ENCODE measurements at places on chromosomes 13 and 19.
A peak's percentile ranks its signal among the peaks of the same experiment; 100 is the strongest.

GRCh38 chr13:39840201-39840600 is 184.7 kb downstream of the COG6 start:
- no peaks in the 10 kb centered on the region for H3K36me3 ChIP-seq
- DNase-seq, result no peak
- H3K4me3 ChIP-seq, result no peak overlapping the region
- H3K27me3 ChIP-seq, result no peaks in the 10 kb centered on the region
- H3K27ac ChIP-seq, result no peak overlapping the region

DNA sequence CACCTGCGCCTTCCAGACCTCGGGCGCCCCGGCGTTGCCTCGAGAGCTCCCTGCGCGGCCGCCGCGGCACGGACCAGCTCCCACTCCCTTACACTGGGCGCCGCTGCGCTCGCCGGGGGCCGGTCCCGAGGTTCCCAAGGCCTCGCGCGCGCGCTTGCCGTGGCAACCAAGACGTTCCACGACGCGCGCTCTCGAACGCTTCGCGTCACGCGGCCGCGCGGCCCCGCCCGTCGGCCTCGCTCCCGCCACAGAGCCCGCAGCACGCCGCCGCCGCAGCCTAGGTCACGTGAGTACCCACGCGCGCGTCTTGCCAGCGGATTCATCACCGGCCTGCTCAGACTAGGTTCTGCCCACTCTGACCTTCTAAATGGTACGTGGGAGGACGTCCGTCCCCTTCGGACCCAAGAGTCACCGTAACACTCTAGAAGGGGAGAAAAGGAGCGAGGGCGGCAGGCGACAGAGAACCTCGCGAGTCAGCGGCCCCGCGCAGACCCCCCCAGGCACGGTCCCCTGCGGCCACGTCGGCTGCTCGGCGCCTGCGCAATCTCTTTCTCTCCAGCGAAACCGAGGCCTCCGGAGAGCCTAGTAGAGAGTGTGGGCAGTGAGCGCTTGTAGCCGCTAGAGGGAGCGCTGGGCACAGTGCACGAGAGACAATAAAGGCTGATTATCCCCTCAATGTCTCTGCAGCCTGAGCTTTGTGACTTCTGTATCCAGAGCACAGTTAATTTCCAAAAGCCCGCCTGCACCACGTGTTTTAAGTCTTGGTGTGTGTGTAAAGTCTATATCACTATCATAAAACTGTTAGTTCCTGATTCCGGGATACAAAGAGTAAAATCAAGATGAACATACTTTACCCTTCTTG is at the start of gene SPART:
Gene SPART, minus strand, starts transcription at position 173 of the 862 bp plus-strand sequence. CDS start 10,564 bp downstream, outside the sequence.
- DNase-seq, result peak; percentile 79
- no peaks in the 10 kb centered on the region for H3K36me3 ChIP-seq
- no peaks in the 10 kb centered on the region for H3K27me3 ChIP-seq
- no peak within 1 kb of the TSS for H3K27ac ChIP-seq
- peak within 1 kb of the TSS; percentile 61 for H3K4me3 ChIP-seq

- no peak overlapping the region for H3K4me3 ChIP-seq
- no peak for DNase-seq
- no peaks in the 10 kb centered on the region for H3K4me1 ChIP-seq
- no peaks in the 10 kb centered on the region for H3K27me3 ChIP-seq
- H3K27ac ChIP-seq, result no peak overlapping the region
Observed at GRCh38 chr13:74280795-74281490, 146.7 kb upstream of the KLF12 start.

DNA sequence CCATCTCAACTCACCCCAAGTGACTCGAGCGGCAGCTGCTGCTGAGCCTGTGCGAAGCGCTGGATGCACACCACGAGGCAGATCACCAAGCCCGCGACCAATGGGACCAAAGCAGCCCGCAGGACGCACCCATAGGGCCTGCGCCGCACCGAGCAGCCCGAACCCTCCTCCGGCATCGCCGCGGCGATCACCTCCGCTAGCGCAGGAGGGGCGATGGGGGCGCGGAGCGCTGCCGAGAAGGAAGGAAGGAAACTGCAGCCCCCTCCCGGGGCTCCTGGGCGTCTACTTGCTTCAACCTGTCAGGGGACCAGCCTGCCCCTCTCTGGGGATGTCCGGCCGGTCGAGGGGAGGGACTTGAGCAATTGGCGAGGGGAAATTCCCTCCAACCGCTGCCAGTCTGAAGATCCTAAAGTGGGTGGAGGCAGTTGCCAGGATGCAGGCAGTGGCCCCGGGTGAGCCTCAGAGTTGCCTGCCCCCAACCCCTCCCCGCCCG is at the start of gene CD70:
Gene CD70, minus strand, starts transcription at position 324 of the 493 bp plus-strand sequence. Its CDS starts 148 bp downstream, at position 176.
- peak within 1 kb of the TSS; percentile 66 for H3K4me3 ChIP-seq
- peak; percentile 94 for DNase-seq
- no peaks in the 10 kb centered on the region for H3K36me3 ChIP-seq
- H3K27me3 ChIP-seq, result no peaks in the 10 kb centered on the region
- H3K4me1 ChIP-seq, result peaks cover 18% of the 10 kb centered on the region
- H3K27ac ChIP-seq, result peak within 1 kb of the TSS; percentile 80

GRCh38 chr19:43362179-43362578 is 8.7 kb downstream of the CD177 start:
- H3K4me3 ChIP-seq, result no peak overlapping the region
- peaks cover 36% of the 10 kb centered on the region for H3K27me3 ChIP-seq
- no peak overlapping the region for H3K27ac ChIP-seq
- no peaks in the 10 kb centered on the region for H3K4me1 ChIP-seq
- DNase-seq, result no peak

DNA sequence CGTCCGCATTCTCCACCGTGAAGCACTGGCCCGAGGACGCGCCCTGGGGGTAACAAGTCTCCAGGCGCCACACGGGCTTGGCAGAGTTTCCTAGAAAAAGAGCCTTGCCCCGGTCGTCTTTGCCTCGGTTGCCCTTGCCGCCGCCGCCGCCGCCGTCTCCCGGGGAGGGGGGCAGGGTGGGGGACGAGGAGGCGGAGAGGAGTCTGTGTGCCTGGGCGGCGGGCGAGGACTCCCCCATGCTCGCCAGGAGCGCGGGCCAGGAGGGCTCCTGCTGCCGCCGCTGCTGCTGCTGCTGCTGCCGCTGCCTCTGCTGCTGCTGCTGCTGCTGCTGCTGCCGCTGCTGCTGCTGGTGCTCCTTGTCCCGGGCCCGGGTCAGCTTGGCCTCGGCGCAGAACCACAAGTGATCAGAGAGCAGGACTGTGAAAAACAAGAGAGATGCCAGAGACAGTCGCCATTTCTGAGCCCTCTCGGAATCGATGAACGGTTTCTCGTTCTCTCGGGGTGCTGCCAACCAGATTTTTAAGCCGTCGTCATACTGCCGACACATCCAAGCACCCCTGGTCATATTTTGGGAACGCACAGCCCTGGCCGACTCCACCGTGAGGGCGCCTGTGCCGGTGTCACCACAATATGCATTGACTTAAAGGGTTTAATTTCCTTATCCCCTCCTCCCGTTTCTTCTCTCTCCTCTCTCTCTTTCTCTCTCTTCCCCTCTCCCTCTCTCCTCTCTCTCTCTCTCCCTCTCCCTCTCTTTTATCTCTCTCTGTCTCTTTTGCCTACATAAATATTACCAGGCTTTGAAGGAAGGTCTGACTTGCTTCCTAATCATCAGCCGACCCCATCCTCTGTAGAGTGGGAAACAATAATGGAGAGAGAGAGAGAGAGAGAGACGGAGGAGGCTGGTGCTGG is 349.1 kb downstream of the LIG4 start:
- H3K4me1 ChIP-seq, result no peaks in the 10 kb centered on the region
- no peak overlapping the region for H3K27ac ChIP-seq
- H3K27me3 ChIP-seq, result no peaks in the 10 kb centered on the region
- DNase-seq, result no peak

GRCh38 chr19:46882034-46882433 is 21.2 kb downstream of the ARHGAP35 start:
- H3K27me3 ChIP-seq, result no peaks in the 10 kb centered on the region
- H3K4me3 ChIP-seq, result no peak overlapping the region
- no peaks in the 10 kb centered on the region for H3K36me3 ChIP-seq
- DNase-seq, result no peak
- H3K27ac ChIP-seq, result no peak overlapping the region
- no peaks in the 10 kb centered on the region for H3K4me1 ChIP-seq

- H3K36me3 ChIP-seq, result no peaks in the 10 kb centered on the region
- no peak overlapping the region for H3K4me3 ChIP-seq
- no peak overlapping the region for H3K27ac ChIP-seq
- DNase-seq, result no peak
- no peaks in the 10 kb centered on the region for H3K27me3 ChIP-seq
Observed at GRCh38 chr19:19956434-19957075, 55.8 kb downstream of the ZNF93 start.

- no peak overlapping the region for H3K27ac ChIP-seq
- H3K4me3 ChIP-seq, result no peak overlapping the region
Observed at GRCh38 chr19:14467816-14468215, 7.3 kb downstream of the PTGER1 start.

- no peak for DNase-seq
- no peak overlapping the region for H3K4me3 ChIP-seq
- H3K36me3 ChIP-seq, result no peaks in the 10 kb centered on the region
- H3K27me3 ChIP-seq, result peaks cover 58% of the 10 kb centered on the region
Observed at GRCh38 chr19:14761607-14762006, 16.8 kb downstream of the ADGRE2 start.

GRCh38 chr13:30608364-30608763 is 9.4 kb upstream of the USPL1 start:
- no peaks in the 10 kb centered on the region for H3K36me3 ChIP-seq
- no peak overlapping the region for H3K4me3 ChIP-seq
- peaks cover 13% of the 10 kb centered on the region for H3K4me1 ChIP-seq
- no peaks in the 10 kb centered on the region for H3K27me3 ChIP-seq
- no peak for DNase-seq

DNA sequence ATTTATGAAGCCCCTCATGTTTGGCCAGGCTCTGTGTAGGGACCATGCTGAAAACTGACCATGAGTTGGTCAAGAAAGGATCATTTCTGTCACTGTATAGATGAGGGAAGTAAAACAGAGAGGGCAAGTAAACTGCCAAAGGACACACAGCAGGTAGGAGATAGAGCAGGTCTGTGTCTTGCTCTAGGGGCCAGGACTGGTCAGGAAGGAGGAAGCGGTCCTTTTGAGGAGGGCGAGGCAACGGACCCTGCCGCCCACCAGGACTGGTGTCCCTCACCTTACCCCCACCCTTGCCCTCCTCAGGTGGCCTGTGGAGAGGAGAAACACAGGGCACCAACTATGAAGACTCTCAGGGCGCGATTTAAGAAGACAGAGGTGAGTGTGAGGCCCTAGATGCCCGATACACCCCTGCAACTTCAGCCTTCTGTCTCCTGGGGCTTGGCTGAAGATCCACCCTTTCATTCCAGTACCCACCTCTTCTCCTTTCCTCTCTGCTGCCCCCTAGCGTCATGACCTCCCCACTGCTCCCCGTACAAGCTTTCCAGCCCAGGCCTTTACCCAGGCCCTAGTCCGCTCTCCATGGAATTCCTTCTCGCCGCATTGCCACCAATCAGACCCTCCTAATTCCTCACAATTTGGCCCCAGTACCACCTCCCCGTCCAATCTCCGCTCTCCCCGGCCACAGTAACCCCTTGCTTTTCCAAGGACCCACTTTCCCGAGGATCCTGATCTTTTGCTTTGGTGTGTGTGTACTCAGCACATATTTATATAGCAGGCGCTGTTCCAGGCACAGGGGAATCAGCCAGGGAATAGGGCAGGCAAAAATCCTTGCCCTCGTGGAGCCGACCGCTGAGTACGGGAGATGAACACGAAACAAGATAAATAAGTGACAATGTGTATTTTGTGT is 3.9 kb downstream of the ANKRD24 start:
- DNase-seq, result peak; percentile 63
- no peaks in the 10 kb centered on the region for H3K36me3 ChIP-seq
- no peak overlapping the region for H3K4me3 ChIP-seq
- no peak overlapping the region for H3K27ac ChIP-seq

- H3K4me1 ChIP-seq, result no peaks in the 10 kb centered on the region
- H3K27ac ChIP-seq, result no peak overlapping the region
- no peaks in the 10 kb centered on the region for H3K27me3 ChIP-seq
- H3K4me3 ChIP-seq, result no peak overlapping the region
- DNase-seq, result no peak
Observed at GRCh38 chr19:49342291-49342721, 7.1 kb downstream of the CD37 start.

DNA sequence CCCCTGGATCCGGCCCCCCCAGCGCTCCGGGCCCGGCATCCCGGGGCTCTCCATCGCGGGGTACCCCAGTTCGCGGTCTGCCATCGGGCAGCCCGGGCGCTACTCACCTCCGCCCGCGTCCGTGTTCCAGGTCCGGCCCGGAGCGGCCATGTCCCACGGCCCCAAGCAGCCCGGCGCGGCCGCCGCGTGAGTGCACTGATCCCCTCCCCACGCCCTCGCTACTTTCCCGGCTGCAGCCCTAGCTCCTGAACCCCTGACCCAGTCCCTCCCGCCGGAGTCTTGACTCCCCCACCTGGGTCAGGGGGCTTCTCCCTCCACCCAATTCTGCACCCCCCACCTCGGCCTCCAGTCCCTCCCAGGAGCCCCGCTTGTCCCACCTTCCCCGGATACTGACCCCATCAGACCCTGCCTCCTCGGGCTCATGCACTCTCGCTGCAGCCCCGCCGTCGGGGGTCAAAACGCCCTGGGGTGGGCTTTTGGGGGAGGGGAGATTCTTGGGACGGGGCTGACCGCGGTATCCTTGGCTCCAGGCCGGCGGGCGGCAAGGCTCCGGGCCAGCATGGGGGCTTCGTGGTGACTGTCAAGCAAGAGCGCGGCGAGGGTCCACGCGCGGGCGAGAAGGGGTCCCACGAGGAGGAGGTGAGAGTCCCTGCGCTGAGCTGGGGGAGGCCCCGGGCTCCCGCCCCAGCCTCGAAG is 566 bp downstream of the HMG20B start:
- DNase-seq, result no peak
- H3K27ac ChIP-seq, result no peak overlapping the region
- H3K36me3 ChIP-seq, result no peaks in the 10 kb centered on the region
- peaks cover 8% of the 10 kb centered on the region for H3K27me3 ChIP-seq
- 0 out of 2 replicates have a peak, but pooled peaks cover 4% of the 10 kb centered on the region for H3K4me1 ChIP-seq

DNA sequence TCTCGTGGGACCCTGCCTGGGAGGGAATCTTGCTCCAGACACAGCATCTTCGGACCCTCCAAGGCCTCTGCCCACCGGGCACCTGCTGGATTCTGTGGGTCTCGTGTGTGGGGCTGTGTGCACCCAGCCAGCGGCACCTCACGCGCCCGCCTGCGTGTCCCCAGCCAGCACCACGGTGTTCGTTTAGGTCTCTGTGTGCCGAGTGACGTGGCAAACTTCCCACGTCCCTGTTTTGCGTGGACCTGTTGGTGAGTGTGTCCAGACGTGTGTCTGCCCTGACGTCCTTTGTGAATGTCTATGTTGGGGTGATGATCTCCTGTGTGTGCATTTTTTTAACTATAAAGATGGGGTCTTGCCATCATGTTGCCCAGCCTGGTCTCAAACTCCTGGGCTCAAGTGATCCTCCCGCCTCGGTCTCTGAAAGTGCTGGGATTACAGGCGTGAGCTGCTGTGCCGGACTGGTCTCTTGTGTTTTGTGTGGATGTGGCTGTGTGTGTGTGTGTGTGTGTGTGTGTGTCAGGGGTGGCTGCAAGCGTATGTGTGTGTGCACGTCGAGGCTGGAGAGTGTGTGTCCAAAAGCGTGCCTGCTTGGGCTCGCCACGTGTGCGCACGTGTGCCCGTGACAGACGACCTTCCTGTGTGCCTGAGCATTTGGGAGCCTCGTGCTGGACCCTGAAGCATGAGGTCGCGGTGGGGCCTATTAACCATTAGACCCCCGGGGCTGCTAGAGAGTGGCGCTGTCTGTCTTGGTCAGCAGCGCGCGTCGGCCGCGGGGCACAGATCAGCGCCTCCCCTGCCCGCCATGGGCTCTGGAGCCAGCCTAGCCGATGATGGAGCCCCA is 15.7 kb downstream of the ARID3A start:
- no peak overlapping the region for H3K27ac ChIP-seq
- H3K4me1 ChIP-seq, result no peaks in the 10 kb centered on the region
- DNase-seq, result no peak
